ENCODE measurements at places on chromosomes 2 and 18.

GRCh38 chr18:35290094-35290735 is at the start of gene ZSCAN30:
TSS of gene ZSCAN30 (minus strand) at chr18:35290229. CDS start at chr18:35264352, 25,877 bp downstream.
- peak; percentile 97 for DNase-seq

DNA sequence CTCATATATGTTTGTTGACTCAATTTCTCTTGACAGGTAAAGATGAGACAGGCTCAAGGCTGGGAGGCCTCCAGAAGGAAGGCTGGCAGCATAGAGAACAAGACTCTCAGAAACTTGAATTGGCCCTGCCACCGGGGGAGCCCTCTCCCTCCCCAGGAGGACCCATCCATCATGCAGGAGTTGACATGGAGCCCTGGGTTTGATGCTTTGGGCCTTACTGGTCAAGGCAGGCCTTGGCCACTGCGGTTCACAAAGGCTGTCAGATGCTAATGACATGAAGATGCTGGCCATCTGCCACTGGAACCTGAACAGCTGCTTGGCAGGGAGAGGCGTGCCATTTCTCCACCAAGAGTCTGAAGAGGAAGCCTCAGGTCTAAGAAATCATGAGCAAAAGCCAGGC is 193.6 kb downstream of the MTCL1 start:
- DNase-seq, result no peak

GRCh38 chr2:66034467-66034866 is 400.5 kb upstream of the MEIS1 start:
- no peak for DNase-seq

- no peak for DNase-seq
These were observed 17.2 kb downstream of the SH3YL1 start for GRCh38 chr2:246489-247144.

DNA sequence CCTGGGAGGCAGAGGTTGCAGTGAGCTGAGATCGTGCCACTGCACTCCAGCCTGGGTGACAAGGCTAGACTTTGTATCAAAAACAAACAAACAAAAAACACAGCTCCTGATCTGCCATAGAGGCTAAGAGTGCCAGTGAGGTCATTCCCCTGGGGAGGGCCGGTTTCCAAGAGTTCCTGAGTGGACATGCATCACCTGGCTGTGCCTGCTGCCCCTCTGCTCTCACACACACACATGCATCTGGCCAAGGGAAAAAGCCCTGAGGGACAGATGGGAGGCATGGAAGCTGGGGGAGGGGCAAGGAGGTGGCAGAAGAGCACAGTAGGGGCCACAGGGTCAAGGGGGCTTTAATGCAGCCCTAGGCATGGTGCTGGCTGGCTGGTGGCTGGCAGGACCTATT is 60.4 kb downstream of the ZBTB7C start:
- DNase-seq, result no peak

DNA sequence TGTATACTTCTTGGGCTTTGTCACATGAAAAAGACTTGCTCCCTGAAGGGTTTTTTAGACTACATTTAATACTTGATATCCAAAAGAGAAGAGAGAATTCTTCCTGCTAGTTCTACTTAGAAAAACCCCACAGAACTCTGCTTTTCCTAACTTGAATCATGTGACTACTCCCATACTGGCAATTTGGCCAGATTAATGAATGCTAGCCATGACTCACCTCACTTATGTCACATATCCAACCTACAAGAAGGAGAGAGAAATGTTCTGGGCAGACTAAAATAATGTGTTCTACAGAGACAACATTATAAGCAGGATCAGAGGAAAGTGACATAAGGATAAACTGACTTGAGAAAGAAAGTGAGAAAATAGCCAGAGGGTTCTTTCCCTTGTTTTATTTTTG is 249.3 kb upstream of the GULP1 start:
- no peak for DNase-seq

All from activated naive CD4-positive, alpha-beta T cell treated with Interleukin-2 at 50 U/mL for 16 hours (primary cell).